Nucleus accumbens (tissue), 56 donors: ENCODE measurements at places on chromosomes 4 and X.

- no peak for DNase-seq
Observed at GRCh38 chr4:73866246-73866645, 2.9 kb upstream of the CXCL1 start.

GRCh38 chrX:39196192-39197102, 395.2 kb downstream of the MID1IP1 start:
- no peak for DNase-seq

GRCh38 chr4:119130365-119131065, 5.1 kb upstream of the MYOZ2 start:
- DNase-seq, result no peak

DNA sequence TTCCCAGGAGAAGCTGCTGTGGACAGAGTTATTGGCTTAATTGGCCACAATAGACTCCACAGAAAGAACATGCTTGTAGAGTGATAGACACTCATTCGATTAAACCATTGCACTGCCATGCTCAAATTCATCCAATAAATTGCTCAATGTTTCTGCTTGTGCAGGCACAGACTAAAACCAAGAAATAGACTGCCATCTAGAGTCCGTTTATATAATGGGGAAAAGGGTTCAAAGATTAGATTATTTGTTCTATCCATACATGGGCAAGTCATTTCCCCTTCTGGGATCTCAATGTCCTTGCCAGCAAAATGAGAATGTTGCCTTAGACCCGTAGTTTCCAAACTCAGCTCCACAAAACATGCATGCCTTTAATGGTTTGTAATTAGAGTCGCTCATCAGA, 8.7 kb downstream of the SMIM10 start:
- DNase-seq, result no peak

DNA sequence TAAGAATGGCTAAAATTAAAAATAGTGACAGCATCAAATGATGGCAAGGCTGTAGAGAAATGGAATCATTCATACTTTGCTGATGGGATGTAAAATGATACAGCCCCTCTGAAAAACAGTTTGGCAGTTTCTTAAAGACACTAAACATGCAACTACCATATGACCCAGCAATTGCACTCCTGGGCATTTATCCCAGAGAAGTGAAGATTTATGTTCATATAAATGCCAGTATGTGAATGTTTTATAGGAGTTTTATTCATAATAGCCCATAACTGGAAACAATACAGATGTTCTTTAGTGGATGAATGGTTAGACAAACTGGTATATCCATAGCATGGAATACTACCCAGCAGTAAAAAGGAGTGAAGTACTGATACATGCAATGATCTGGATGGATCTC, 43.3 kb downstream of the REPS2 start:
- no peak for DNase-seq

DNA sequence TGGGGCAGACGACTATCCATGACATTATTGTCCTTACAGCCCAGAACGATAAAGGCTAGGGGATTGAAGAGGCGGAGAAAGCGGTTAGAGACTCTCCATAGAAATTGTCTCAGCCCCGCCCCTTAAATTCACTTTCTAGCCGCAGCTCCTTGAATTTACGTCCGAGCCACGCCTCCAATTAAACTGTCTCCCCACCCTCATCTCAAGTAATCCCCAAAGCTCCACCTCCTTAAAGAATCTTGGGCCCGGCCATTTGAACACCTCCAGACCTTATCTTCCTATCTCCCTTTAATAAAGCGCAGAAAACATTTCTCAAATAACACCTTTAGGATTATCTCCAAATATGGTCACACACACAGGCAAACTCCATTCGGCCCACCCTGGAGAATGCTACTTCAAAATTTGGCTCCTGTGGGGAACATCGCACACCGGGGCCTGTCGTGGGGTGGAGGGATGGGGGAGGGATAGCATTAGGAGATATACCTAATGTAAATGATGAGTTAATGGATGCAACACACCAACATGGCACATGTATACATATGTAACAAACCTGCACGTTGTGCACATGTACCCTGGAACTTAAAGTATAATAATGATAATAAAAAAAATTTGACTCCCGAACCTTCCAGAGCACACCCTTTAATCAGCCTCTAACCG, 7.2 kb upstream of the MAGIX start:
- DNase-seq, result peak; percentile 7

- no peak for DNase-seq
Observed at GRCh38 chrX:40007131-40007755, 90.5 kb downstream of the BCOR start.

DNA sequence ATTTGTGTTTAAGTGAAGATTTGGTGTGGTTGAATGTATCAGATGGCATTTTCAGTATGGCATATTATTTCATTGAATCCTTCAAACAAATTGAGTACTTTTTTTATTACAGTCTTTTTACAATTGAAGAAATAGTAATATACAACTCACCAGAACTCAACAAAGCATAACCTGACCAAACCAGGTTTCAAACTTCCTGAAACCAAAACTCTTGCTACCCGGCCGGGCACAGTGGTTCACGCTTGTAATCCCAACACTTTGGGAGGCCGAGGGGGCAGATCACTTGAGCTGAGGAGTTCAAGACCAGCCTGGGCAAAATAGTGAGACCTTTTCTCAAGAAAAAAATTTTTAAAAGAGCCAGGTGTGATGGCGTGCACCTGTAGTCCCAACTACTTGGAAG, 94.2 kb downstream of the UBE2K start:
- no peak for DNase-seq

- DNase-seq, result peak; percentile 8
Observed at GRCh38 chrX:34365471-34365870, 233.4 kb upstream of the FAM47A start.

DNA sequence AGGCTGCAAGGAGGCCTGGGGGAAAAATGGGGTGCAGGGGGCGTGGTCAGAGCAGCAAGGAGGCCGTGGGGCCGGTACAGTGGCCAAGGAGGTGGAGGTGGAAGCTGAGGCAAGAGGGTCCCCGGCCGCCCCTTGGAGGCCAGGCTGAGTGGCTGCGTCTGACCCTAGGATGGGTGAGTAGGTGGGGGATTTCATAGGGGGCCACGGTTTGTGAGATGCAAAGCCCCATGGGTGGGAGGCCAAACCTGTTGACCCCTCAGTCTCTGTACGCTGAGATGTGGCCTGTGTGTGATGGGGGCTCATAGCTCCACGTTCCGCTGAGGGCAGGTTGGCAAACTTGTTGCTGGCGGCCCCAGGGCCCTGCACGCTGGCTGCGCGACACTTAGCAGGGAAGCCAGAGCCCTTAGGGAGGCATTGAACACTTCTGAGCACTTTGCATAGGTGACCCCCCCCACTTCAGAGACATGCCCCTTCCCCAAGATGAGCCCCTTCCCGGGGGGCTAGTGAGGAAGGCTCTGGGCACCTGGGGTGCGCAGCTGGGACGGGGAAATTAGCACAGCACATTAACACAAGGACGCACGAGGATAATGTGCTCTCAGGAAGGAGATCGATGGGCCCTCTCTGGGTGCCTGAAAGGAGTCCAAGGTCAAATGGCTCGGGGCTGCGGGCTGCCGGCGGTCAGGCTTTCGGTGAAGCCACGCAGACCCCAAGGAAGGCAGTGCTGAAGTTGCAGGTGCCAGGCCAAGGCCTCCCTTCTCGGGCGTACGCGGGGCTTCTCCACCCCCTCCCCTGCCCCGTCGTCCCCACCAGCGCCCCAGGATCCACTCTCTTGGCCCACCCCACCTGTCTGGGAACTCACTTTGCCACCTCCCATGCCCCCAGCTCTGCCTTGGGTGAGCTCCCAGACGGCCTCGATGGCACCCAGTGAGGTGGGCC, 107.4 kb downstream of the HMX1 start:
- no peak for DNase-seq

- no peak for DNase-seq
Observed at GRCh38 chrX:132463411-132463810, 25.4 kb downstream of the MBNL3 start.

GRCh38 chrX:6279277-6279909, 50.7 kb upstream of the NLGN4X start:
- no peak for DNase-seq

DNA sequence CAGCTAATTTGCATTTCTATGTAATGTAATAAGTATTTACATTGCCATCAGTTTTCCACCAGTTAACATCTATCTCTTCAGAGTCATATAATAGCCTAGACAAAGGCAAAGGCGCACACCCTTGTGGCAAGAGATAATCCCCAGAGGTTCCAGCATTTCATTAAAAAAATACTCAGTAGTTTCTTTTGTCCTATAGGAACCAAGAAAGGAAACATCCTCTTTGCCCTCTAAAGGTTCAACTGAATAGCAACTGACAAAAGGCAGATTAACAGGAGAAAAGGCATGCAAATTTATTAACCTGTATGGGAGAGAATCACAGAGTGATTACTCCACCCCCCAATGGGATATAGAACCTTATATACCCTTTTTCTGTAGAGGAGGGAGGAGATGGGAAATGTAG, 48.4 kb downstream of the MAGEB17 start:
- no peak for DNase-seq

GRCh38 chrX:130084631-130085237, 25.6 kb downstream of the ELF4 start:
- no peak for DNase-seq

GRCh38 chrX:48278958-48279357, 23.8 kb downstream of the SSX1 start:
- DNase-seq, result no peak

GRCh38 chr4:145709843-145710242, 29.9 kb downstream of the C4orf51 start:
- no peak for DNase-seq

DNA sequence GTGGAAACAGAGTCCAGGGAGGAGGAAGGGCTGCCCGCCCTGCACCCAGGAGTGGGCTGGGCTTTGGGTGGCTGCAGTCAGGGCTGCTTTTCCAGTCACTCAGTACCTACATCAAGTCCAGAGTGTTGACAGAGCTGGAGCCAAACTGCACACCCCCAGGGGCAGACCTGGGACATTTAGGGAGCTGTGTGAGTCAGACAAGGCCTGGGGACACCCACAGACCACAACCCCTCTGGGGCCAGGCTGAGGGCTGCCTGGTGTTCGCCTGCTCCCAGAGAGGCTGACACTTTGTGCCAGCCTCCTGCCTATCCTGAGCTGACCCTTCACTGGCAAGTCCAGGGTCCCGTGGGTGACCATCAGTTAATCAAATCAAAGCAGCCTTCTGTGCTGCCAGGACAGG, 240.0 kb downstream of the BCOR start:
- DNase-seq, result no peak

GRCh38 chr4:151674804-151675391, 85.9 kb downstream of the GATB start:
- DNase-seq, result no peak

DNA sequence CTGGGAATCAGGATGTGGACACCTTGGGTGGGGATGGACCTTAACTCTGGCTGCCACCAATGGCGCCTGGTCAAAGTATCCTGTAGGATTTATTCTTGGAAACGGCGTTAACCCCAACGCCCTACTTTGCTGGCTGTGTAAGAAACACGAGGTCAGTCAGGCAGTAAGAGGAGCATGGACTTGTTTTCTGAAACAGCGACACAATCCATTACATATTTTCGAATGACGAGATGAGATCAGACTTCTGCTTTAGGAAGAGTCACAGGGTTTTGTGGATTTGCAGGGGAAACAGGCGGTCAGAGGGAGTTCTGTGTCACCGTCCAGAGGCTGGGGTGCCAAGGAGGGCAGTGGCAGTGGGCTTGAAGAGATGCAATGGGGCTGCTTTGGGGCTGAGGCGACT, 92.2 kb downstream of the TBL1X start:
- DNase-seq, result no peak

DNA sequence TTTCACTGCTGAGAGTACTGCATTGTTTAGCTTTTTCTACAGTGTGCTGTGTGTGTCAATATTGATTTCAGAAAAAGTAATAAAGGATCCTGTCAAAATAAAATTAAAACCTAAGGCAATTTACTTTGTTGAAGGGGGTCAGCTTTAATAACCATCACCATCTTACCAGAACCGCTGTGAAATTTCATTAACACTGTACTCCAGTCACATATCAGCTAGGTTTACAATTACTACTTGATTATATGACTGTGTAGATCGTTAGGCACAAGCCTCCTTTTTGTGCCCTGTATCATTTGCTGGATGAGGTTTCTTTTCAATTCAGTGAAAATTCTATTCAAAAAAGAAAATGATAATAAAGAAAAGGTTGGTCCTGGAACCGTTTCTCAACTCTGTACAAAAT, 917.2 kb downstream of the CENPC start:
- DNase-seq, result no peak

DNA sequence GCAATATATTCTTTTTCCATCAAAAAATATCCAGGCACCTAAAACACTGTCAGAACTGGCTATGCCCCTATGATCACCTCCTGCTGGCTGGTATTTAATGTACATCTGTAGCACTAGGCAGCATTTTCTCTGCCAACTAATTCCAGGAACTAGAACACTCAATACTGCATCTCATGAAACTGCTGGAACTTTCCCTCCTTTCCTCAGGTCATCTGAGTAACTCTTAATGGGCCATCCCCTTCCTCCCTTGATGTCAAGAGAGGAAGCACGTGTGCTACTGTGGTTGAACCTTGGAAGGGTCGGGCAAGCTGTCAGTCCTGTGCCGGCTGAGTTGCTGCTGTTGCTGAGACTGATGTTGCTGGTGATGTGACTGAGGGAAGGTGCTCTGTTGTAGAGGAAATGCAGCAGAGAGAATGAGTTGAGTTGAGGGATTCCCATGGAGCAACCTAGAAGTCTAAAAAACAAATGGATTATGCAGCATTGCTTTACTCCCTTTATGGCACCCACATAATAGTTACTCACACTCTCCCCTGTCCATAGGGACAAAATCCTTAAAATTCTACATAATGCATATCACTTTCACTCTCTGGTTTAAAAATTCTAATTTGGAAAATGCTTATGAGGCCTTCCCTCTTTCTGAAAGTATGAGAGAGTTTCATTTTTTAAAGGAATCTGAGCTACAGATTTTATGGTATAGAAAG, 39.5 kb downstream of the TMEM165 start:
- DNase-seq, result no peak

- no peak for DNase-seq
Observed at GRCh38 chr4:184358521-184359232, 115.7 kb downstream of the IRF2 start.

- DNase-seq, result no peak
Observed at GRCh38 chr4:11647433-11647832, 218.7 kb upstream of the HS3ST1 start.

DNA sequence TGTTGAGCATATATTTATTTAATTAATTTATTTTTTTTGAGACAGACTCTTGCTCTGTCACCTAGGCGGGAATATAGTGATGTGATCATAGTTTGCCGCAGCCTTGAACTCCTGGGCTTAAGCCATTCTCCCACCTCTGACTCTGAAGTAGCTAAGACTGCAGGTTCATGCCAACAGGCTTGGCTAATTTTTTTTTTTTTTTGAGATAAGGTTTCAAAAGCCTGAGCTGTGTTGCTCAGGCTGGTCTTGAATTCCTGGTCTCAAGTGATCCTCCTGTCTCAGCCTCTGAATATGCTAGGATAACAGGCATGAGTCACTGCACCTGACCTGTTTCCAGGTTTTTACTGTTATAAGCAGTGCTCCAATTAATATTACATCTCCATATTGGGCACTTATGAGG, 4.8 kb downstream of the ADD1 start:
- DNase-seq, result no peak
